ENCODE measurements at places on chromosomes 1 and 21.
A peak's percentile ranks its signal among the peaks of the same experiment; 100 is the strongest.

DNA sequence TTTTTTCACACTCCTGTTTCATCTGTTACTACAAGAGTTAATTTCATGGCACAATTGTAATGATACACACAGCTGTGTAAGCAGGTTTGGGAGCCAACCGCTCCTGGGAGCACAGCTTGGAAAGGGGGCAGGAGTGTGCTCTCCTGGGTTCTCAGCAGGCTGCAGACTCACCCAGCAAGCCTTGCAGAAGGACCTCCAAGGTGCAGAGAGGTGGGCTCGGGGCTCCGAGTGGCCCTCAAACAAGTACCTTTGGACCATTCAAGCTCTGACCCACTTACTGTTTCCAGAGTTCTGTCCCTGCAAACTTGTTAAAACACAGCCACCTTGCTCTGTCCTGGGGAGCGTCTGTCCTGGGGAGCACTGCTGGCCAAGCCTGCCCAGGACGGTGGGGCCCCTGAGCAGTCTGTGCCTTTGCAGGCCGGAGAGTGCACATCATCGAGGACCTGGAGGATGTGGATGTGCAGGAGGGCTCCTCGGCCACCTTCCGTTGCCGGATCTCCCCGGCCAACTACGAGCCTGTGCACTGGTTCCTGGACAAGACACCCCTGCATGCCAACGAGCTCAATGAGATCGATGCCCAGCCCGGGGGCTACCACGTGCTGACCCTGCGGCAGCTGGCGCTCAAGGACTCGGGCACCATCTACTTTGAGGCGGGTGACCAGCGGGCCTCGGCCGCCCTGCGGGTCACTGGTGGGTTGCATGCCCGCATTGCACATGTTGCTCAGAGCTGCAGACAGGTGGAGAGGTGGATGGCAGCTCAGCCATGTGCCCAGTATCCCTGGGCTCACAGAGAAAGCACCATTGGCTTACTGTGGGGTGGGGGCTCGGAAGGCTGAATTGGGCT, 78.0 kb downstream of the OBSCN start:
- DNase-seq: no peak

DNA sequence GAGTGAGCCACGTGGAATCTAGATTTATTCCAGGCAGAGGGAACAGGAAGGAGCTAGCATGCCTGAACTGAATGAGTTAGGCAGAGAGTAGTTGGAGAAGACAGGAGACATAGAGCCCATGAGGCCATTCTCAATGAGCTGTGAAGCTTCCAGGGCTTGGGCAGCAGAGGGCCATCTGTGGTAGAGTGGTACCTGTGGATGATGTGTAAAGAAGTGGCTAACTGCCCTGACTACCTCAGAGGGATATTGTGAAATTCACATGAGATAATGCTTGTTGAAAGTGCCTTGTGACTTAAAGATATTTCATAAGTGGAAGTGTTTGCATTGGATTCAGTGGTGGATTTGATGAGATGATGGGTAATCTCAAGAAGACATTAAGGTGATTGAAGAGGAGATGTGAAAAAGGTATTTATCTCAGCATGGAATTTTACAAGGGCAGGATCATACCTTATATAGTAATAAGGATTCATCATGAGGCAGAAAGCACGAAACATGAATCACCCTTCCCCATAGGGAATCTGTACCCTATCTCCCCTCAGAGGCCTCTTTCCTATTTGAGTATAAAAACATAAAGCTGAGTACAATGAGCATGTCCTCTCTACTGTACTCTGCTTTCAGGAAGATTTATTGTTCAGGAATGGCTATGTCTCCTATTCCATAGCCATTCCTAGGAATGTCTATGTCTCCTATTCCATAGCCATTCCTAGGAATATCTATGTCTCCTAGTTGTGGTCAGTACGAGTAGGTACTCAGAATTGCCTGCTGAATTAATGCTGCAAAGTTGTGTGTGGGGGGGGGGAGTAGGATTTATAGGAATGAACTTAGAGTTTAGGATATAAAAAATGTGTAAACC, 146.8 kb downstream of the PAPPA2 start:
- DNase-seq: no peak

DNA sequence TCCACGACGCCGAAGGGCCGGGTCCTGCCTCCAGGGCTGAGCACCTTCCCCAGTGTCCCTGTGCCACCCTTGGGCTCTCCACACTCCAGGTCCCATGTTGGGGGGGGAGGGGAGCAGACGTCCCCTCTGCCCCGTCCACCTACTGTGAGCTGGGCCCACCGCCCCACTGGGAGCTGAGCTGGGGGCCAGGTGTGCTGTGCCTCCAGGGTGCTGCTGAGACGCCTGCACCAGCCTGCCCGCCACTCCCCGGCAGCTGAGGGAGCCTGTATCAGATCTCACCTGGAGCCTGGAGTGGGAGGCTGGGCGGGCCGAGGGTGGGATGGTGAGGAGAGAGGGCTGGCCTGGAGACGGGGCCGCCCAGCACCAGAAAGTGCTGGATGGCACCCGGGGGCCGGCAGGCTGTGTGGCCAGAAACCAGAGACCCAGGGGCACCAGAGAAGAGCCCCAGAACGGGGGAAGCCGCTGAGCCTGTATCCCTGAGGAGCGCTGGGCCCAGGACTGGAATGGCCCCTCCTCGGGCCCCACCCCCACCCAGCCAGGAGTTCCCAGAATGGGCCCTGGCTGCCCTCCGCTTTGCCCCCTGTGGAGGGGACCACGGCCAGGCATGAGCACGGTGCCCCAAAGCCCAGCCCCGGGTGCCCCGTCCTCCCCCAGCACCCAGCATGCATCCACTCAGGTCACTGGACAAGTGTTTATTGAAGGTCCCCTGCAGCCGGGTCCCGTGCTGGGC, 3.4 kb downstream of the TNFRSF18 start:
- no peak for DNase-seq

DNA sequence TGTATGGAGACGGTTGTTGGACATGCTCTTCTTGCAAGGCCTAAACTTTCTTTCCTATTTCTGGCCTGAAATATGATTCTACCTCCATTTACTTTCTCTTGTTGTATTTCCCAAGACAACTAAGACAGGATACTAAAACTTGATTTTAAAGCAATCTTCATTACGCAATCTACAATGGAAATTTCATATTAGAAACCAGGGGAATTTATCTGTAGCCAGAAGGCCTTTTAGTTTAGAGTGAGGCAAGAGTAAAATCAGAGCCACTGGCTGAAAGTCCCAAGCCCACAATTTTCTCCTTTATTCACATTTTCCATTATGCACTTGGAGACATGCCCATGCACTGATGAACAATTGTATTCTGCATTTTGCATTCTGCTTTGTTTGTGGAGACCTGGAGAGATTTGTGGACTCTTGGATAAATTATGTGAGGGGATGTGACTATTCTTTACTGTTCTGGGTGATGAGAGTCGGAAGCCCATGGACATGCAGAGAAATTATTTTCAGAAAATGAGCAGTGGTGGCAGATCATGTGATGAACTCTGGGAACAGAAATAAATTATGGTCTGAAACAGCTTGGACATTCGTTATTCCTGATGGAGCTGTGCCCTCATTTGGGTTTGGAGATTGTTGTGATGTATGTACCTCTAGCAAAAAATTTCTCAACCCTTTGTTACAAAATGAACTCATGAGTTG, 336.8 kb downstream of the SEC16B start:
- DNase-seq: no peak

DNA sequence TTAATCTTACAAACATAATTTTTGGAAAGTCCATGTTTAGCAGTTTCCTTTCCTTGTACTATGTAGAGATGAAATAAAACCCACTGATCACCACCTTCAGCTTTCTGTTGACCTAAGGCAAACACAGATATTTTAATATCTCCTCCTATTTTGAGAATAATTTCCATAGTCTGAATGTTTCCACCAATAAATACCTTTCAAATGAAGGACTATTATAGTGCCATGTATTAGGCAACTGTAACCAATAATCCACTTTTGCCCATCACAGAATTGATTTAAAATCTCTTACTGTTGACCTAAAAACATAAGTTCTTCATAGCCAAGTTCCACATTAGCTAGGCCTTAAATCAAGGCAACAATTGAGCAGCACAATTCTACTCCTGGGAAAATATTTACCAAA, 1.8 kb downstream of the CDC42BPA start:
- no peak for DNase-seq

DNA sequence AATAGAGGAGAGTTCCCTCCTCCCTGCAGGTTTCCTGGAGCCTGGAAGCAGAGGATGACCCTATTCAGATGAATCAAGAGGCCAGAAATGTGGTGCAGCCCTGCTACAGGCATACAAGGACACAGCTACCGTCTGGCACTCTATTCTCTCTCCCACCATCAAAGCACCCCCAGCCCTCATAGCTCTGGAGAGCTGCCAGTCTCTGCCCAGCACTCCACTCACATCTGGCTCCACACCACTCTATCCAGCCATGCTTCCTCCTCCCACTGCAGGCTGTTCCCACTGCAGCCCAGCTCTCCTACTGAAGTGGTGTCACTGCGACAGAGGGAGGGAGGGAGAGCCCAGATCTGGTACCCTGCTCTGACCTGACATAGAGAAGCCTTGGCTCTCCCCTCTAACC, 18.4 kb downstream of the SYT2 start:
- DNase-seq: peak; percentile 49

GRCh38 chr1:159122005-159122621, 45.5 kb upstream of the AIM2 start:
- no peak for DNase-seq

GRCh38 chr1:32393832-32394140, 455 bp downstream of the BSDC1 start:
- no peak for DNase-seq

DNA sequence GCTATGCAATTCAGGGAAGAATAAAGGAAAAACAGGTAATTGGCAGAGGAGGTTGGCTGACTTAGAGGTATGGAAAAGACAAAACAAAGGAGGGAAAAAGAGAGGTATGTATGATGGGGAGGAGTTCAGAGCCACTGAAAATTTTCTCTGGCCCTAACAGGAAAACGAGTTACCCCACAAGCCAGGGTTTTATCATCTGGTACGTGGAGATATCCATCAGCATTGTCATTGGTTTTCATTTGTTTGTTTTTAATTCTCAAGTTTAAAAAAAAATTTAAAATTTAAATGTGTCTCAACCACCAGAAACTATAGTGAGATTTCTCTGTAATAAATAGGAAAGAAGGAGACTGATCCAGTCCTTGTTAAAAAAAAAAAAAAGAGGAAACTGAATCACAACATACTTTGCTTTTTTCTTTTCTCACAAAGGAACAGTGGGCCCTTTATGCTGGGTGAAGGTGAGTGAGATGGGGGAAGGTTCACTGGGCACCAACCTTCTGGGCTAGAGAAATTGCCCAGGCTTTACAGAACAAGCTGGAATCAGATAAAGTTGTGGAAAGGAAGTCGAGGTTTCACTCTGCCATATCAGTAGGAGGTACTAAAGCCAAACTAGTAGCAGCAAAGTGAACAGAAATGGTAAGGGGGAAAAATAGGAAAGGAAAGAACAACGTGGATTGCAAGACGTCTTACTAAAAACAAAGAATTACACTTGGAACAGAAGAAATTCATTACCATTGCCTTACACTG, 2.7 kb downstream of the IFNAR2 start:
- no peak for DNase-seq

- DNase-seq: no peak
Measured at GRCh38 chr1:225449261-225449660, 21.4 kb upstream of the LBR start.

DNA sequence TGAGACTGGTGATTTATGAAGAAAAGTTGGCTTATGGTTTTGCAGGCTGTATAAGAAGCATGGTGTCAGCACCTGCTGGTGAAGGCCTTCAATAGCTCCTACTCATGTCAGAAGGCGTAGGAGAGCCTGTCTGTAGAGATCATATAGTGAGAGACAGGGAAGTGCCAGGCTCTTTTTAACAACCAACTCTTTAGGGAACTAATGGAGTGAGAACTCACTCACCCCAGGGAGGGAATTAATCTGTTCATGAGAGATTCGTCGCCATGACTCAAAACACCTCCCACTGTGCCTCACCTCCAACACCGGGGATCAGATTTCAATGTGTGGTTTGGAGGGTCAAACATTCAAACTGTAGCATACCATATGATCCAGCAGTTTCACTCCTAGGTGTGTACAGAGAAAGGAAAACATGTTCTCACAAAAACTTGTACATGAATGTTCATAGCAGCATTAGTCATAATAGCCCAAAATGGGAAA, 72.6 kb downstream of the TTC3 start:
- no peak for DNase-seq

DNA sequence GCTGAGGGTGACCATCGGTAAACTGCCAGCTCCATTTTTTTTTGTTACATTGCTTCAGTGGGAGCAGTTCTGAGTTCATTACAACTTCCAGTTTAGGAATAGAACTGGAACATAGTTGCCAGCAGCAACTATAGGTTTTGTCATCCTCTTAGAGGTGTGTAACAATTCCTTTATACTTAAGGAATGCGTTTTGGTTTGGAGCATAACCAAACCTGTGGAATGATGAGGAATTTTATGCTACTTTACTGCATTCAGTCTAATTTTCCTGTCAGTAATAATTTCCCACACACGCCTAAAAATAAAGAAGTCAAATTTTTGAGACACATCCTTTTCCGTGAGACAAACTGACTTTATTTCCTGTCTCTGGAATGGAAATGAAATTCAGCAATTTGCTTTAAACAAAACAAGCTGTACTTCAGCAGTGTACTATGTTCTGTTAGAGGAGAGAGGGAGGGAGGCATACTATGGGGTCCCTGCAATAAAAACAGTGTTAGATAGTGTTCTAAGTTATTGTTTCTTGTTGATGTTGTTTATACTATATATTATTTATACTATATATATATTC, 4.8 kb upstream of the AMPD1 start:
- no peak for DNase-seq

GRCh38 chr1:226048886-226049285, 13.6 kb upstream of the H3-3A start:
- no peak for DNase-seq

DNA sequence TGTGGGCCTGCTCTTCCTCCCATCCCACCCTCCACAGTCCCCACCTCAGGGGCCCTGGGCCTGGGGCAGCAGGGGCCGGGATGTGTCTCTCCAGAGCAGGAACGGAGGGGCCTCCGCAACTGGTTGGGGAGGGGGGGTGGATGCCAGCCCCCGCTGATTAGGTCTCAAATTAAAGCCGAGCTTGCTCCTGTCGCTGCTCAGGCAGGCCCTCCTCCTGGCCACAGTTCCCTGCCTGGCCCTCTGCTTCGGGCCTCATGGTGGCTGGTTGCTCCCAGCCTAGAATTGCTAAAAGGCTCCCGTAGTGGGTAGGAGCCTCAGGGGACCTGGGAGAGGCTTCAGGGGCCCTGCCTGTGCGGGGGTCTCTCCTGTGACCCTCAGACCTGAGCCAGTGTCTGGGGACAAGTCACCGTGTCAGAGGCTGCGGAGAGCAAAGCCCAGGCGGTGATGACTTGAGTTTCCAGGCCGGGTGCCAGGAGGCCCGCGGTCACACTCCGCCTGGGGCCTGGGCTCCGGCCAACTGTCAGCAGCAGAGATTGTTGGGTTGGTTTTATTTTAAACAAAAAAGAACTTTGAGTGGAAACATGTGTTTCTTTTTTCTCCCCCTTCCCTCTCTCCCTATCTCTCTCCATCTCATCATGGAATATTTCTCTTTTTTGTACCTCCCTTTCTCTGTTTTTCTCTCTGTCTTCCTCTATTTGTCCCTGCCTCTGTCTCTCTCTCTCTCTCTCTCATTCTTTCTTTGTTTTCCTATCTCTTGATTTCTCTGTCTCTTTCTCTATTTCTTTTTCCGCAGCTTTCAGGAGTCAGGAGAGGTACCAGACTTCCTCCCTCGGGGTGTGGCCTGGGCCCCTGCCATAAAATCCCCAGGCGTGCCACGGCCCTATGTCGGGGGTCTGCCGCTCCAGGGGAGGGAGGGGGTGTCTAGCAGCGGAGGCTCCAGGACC, 20.0 kb upstream of the EPHA2 start:
- no peak for DNase-seq
